Hepatic stellate cell (primary cell): ENCODE measurements at places on chromosomes 6 and 20.
A peak's percentile ranks its signal among the peaks of the same experiment; 100 is the strongest.

GRCh38 chr20:58091810-58092209, 136.6 kb downstream of the ANKRD60 start:
- no peak for DNase-seq

GRCh38 chr6:169723200-169723909, 945 bp downstream of the PHF10 start:
- DNase-seq, result peak; percentile 54

DNA sequence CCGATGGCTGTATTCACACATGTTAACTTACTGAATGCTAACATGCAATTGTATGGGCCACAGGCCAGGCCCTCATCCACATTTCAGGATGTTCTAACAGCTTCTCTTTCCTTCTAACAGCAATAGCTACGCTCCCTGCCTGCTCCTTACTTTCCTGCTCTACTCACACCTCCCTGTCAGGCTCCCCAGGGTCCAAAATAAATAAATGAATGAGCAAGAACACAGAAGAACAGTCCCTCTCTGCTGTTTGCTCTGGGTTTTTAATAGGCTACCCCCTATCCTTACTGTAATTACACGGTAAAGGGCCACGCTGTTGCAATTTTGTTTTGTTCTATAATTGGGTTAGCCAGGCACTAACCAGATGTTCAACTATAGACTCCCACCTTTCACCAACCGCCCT, 135.6 kb downstream of the GMDS start:
- no peak for DNase-seq

DNA sequence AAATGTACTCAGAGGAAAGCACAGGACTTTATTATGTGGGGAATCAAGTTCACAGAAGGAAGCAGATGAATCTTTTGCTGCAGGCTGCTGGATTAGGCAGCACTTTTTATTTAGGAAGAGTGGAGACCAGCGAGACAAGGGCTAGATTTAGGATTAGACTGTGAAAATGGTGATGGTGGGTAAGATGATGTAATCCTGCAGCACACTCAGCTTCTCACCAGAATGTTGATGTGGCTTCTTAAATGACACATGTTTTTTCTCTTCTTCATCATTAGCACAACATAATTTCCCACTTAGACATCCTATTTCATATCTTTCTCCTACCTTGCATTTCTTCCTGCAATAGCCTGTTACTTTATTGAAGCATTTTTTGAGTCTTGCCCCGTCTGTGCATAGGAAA, 1.8 kb downstream of the DEFB128 start:
- no peak for DNase-seq

DNA sequence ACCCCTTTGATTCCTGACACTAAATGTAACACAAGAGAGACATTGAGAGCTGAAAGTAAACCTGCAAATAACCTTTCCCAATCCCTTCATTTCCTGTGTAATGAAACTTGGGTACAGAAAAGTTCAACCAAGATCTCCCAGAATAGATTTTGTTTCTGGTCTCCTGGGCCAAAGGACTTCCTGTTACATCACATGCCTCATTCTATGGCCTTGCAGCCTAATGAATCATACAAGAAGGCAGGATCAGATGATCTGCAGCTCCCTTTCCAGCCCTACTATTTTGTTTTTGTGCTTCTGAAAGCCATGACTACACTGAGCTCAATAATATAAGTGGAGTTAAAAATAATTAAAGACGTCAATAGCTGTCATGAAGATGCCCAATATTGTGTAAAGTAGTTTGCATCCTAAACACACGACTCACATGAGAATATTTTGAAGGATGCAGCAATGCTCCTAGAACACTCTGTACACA, 73.4 kb upstream of the NOX3 start:
- peak; percentile 55 for DNase-seq

- DNase-seq, result no peak
Measured at GRCh38 chr6:110422444-110422822, 7.1 kb upstream of the DDO start.

DNA sequence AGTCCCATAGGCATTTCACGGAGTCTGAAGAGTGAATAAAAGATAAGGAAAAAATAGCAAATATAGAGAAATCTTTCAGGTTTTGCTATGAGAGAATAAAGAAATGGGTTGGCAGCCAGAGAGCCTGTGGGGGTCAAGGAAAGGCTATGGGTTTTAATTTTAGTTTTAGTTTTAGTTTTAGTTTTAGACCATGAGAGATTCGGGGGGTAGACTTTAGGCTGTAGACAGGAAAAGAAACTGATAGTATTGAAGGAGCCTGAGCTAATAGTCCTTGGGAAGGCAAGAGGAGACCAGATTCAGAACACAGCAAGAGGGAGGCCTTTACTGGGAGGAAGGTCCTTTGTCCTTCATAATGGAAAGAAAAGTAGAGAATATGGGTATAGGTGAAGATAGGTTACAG, 19.3 kb downstream of the DOP1A start:
- DNase-seq, result no peak

- DNase-seq, result peak; percentile 86
Measured at GRCh38 chr20:51327251-51327841, 215.2 kb downstream of the NFATC2 start.

DNA sequence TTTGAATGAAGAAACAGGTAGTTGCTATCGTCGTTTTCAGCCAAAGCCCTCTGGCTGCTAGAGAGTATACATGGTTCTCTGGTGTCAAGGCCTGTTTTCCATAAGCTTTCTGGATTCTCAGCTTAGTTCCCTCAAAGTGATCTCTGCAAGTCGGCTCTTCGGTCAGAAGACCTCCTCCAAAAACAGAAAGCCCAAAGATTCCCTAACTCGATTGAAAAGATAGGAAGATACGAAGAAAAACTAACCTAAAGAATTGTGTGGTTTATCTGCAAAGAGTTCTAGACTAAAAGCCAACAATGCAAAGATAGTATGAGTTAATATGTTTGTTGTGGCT, 545 bp upstream of the ASCC3 start:
- DNase-seq, result no peak

DNA sequence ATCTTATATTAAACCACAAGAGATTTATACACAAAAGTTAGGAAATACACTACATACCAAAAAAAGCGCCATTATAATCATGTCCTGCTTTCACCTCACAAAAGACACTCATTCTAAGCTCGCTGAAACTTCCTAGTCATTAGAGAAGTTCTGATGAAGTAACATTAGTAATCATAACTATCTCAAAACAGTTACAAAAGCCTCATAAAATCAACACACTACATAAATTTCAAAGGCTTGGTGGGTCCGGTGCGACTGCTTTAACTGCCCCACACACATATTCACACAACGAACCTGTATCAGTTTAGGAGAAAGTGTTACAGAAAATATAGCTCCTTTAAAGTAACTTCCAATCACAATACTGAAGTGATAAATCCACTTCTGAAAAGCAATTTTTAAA, 1.9 kb downstream of the PHIP start:
- no peak for DNase-seq

DNA sequence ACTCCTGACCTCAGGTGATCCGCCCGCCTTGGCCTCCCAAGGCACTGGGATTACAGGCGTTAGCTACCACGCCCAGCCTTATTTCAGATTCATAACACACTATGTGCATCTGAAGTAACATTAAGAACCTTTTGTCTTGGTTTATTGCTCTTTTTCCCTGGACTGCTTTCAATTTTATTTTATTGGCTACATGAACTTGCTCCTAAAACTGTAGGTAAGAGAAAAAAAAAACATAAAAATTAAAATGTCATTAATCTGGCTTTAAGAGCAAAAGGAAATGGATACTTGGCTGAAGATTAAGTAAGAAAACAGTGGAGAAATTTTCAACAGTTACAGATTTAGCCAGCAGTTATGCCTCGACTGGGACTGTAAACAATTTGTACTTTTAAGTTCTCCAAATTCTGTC, 62.5 kb downstream of the GJA1 start:
- no peak for DNase-seq

DNA sequence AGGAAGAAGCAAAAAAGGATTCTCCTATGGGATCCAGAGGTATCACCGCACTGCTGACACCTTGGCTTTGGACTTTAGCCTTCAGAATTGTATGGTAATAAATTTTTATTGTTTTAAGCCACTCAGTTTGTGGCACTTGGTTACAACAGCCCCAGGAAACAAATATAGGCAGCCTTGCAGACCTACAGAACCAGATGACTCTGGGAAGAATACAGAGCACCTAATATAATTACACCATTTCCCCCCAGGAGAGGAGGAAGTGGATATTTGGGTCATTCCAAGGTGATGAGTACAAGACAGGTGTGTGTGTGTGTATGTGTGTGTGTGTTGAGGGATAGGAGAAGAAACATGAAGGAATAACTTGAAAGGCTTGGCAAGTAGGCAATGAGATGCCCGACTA, 84.2 kb upstream of the ENPP5 start:
- no peak for DNase-seq

GRCh38 chr6:134061440-134061839, 9.0 kb upstream of the SLC2A12 start:
- DNase-seq, result no peak

- no peak for DNase-seq
Measured at GRCh38 chr6:90383196-90383822, 86.7 kb upstream of the BACH2 start.

DNA sequence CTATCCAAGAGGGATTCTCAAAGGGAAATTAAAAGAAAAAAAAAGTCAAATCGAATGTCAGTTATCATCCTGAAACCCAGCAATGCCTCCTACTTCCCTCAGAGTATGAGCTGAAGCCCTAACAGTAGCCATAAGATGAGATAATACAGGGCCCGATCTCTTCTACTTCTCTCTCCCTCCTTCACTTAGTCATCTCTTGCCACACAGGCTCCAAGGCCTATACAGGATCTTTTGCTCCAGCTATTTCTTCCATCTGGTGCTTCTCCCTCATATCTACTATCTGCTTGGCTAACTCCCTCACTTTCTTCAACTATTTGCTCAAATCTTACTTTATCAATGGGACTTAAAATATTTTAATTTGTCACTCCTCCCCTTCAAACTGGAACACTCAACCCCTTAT, 215.3 kb downstream of the RNGTT start:
- DNase-seq, result no peak

DNA sequence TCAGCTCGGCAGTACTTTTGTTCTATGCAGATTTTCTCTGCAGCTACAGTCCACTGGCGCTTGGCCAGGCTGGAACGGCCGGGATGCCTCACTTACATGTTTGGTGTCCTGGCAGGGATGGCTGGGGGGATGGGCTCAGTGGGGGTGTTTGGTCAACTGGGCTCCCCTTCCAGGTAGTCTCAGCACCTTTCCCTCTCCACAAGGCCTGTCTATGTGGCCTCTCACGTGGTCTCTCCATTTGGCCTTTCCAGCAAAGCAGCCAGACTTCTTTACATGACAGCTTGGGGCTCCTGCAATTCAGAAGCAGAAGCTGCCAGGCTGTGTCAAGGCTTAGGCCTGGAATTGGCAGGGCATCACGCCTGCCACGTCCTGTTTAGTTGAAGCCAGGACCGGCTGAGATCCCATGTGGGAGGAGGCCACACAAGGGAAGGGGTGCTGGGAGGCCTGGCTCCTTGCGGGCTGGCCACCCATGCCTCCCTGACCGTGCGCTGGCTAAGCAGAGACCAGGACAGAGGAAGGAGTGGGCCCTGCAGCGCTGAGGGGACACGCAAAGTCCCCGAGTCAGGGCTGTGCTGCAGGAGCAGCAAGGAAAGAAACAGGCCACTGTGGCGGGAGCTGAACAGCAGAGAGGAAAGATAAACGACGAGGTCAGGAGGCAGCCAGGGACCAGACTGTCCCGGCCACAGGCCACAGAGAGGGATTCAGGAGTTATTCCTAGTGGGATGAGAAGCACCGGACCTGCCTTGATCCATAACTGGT, 38.9 kb downstream of the MGME1 start:
- DNase-seq, result no peak

GRCh38 chr6:65566117-65566516, 140.9 kb downstream of the EYS start:
- no peak for DNase-seq

- DNase-seq, result no peak
Measured at GRCh38 chr6:47392251-47392650, 82.5 kb upstream of the TNFRSF21 start.

- DNase-seq, result no peak
Measured at GRCh38 chr20:47019121-47019824, 124.6 kb downstream of the EYA2 start.

- DNase-seq, result no peak
Measured at GRCh38 chr6:83514466-83514865, 2.1 kb downstream of the PRSS35 start.

DNA sequence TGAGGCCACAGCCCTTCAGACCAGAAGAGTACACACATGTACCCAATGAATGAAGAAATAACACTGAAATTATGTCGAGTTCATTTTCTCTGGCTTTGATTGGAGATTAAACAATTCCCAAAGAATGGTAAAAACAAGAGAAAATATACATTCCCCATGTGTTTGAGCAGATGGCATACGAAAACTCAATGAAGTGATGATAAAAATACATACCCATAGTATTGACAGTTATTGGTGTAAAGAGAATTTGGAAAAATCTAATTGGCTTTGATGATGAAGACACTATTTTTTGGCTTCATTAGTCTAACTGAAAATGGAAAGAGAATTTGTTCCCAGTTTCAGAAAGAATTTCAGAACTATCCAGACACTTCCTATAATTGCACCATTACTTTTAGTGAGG, 76.6 kb upstream of the SNRPB2 start:
- DNase-seq, result no peak

- DNase-seq, result no peak
Measured at GRCh38 chr6:105566503-105566902, 163.6 kb upstream of the PREP start.

DNA sequence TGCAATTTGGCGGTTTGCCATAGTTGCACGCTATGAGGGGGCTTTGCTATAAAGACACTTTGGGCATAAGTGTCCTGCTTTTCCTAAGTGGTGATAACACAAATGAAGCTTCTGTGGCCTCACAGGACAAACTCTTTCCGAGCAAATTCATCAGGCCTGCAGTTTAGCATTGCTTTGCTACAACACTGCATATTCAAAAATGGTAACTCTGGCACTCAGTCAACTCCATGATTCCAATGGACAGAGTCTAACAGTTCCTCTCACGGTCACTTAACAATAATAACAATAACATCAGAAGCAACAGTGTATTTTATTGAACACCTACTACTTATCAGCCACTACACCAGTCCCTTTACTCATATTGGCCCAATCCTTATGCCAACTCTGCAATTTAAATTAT, 222.5 kb downstream of the FRK start:
- DNase-seq, result no peak

DNA sequence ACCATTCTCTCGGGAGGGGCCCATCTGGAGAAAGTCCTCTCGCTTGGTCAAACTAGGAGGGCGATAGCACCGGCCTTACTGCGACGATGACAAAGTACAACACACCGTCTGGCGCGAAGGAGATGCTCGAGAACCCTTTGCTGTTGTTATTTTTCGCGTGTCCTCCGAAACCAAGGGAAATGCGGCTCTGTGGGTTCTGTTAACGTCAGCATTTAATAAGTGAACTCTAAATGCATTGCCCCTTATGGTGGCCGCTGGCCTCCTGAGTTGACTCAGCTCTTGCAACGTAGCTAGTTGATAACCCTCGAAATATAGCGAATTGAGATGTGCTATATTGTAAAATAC, 577 bp upstream of the SCAND1 start:
- peak; percentile 63 for DNase-seq

DNA sequence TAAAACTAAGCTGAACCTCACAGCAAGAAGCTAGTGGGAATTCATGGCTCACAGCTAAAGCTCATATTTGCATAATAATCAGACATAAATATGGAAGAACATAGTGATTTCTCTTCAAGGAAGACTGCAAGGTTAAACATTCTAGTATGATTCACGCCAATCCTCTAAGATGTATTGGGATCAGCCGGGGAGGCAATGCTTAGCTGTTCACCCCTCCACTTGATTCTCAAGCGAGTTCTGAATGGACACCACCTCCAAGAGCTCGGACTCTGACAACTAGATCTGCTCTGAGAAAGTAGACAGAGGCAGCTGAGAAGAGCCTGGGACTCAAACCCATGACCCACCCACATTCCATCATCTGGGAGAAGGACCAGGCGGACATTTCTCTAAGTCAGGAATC, 118.4 kb upstream of the EDN1 start:
- DNase-seq, result no peak
